T follicular helper cell (primary cell): ENCODE measurements at places on chromosomes 6 and 20.
A peak's percentile ranks its signal among the peaks of the same experiment; 100 is the strongest.

GRCh38 chr6:20292905-20293304, 80.6 kb upstream of the MBOAT1 start:
- no peak for DNase-seq

GRCh38 chr6:108627692-108628550, 67.2 kb downstream of the FOXO3 start:
- DNase-seq, result no peak

GRCh38 chr6:317060-317447, 24.8 kb downstream of the DUSP22 start:
- no peak for DNase-seq

DNA sequence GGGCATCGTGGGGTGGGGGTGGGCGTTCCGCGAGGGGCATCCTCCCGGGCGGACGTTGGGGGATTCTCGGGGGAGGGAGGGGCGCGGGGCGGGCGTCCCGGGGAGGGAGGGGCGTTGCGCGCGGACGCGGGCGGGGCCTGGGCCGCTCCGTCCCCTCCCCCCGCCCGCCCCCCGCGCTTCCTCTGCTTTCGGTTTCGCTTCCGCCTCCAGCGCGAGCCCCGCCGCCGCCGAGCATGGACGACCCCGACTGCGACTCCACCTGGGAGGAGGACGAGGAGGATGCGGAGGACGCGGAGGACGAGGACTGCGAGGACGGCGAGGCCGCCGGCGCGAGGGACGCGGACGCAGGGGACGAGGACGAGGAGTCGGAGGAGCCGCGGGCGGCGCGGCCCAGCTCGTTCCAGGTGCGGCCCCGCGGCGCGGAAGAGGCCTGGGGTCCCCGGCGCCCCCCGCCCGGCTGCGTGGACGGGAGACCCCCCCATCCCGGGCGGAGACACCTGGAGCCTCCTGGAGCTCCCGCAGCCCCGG, at the start of gene OGFR:
Gene OGFR (plus strand): TSS at position 209 of the 528 bp plus-strand sequence. CDS start 25 bp downstream, at position 234.
- DNase-seq, result peak; percentile 67

DNA sequence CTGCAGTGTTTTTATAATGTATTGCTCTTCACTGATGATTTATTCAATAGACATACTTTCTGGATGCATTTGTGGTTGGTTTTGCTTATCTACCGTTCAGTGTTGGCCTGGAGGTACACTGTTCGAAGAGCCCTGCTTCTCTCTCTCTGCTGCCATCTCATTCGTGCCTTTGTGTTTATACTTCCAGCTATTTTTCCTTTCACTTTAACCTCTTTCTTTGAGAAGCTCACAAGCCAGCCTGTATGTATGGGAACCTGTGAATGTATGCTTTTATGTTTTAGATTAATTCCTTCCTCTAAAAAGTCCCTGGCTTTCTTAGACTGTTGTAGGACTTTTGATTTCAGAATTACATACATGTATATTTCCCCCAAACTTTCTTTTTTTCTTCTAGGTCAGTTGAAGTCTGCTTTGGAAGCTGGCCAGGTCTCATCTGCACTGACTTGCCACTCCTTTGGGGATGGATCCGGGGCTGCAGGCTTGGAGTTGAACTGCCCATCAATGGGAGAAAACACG, 83.0 kb downstream of the SCAND1 start:
- DNase-seq, result no peak

GRCh38 chr20:35673884-35674283, 9.2 kb upstream of the CPNE1 start:
- no peak for DNase-seq

GRCh38 chr6:155013457-155013876, 18.4 kb downstream of the TIAM2 start:
- DNase-seq, result no peak

DNA sequence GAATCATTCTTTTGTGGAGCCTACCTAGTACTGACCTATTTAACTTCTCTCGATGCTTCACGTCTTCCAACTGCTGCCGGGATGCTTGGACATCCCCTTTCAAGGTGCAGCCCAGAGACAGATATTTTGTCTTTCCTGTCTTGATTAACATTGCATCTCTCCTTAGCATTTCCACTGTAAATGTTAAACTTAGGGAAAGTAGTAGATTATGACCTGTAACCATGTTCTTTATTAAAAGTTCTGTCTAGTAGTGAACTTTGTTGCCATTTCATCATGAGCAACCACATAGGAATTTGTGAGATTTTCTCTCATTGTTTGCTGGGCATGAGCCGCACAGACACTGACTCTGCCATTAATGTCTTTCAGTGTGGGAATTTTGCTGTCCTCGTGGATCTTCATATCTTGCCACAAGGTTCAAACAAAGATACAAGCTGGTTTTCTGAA, 117.9 kb downstream of the JAG1 start:
- no peak for DNase-seq

DNA sequence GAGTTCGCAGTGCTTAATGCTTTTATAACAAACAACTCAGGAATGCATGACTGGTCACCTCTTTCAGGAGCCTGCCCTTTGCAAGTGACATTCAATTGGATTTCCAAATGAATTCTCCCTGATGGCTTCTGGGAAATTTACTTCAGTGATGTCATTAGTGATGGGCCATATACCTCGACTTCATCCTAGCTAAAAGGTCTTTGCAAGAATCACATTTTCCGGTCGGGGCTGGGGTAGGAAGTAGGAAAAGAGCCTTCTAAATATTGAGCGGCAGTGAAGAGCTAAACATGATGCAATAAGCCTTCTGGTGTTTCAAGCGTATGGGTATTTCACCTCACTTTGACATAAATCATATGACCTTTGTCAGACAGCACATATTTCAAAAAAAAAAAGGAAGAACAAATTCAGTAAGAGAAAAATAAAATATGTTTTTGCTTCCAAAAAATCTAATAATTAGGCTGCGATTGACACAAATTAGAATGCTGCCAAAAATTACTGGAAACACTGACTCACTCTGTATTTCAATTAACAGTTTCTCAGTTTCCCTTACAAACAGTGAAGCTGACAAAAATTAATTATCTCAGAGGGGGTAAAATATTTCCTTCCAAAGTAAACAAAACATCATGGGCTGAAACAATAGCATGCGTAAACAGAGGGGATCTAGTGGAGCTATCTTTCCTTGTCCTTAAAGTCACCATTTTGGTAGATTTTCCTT, 39.8 kb downstream of the ADTRP start:
- no peak for DNase-seq

GRCh38 chr6:686497-686896, 6.4 kb downstream of the EXOC2 start:
- DNase-seq, result no peak

GRCh38 chr6:81552644-81553043, 199.8 kb downstream of the TENT5A start:
- DNase-seq, result no peak

DNA sequence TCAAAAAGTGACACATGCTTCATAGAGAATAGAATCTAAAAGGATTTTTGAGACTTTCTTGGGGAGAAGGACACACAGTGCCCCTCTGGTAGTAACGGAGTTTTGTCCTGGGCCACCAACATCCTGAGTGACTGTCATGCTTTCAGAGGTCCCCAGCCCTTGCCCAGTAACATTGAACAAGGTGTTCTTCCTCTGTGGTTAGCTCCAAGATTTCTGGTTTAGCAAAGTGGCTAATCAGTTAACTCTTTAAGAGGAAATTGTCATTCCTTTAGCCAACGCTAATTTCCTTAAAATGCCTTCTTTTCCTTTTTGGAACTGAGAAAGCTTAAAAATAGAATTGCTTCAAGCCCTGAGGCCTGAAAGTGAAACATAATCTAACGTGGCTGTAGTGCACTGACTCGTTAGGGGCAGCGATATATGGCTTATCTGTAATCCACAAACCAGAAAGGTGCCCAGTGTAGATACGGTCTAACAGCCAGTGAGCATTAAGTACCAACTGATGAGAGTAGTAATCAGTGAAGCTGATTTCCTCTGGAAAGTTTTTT, 7.8 kb downstream of the E2F3 start:
- no peak for DNase-seq

DNA sequence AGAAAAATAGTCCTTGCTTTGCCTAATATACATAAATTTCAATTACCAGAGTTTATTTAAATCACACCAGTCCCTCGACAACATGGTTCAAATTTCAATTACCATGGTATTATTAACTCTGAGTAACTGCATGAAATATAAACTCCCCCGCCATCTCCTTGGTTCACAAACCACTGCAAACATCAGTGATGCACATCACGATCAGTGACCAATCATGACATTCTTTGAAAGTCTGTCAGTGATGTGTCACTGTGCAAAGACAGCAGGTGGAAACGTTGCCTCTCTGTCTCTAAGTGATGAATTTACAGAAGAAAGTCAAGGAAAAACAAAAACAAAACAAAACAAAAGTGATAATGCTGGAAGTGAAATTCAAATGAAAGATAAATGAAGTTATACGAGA, 86.7 kb downstream of the TASP1 start:
- DNase-seq, result no peak

GRCh38 chr20:44234566-44235317, 12.4 kb upstream of the GDAP1L1 start:
- no peak for DNase-seq

GRCh38 chr6:116218172-116218633, 35.7 kb downstream of the TSPYL4 start:
- DNase-seq, result no peak

- DNase-seq, result no peak
Observed at GRCh38 chr6:170029416-170030283, 261.2 kb downstream of the DLL1 start.

DNA sequence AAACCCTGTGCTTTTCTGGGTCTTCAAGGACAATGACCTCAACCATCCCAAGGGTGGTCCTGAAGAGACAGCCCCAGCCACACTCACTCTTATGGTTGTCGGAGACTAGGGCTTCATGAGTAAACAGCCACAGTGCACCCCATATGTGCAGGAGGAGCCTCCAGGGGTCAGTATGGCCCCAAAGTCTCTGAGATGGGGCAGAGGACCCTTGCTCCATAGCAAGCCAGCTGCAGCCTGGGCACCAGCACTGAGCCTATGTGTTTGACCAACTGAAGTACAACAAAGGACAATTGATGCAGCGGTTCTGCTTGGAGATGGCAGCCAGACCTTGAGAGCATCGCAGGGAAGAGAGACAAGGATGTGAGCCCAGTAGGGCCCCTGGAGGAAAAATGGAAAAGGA, 112.2 kb downstream of the LRFN2 start:
- DNase-seq, result no peak

GRCh38 chr20:46701057-46701456, 8.4 kb upstream of the SLC2A10 start:
- no peak for DNase-seq

DNA sequence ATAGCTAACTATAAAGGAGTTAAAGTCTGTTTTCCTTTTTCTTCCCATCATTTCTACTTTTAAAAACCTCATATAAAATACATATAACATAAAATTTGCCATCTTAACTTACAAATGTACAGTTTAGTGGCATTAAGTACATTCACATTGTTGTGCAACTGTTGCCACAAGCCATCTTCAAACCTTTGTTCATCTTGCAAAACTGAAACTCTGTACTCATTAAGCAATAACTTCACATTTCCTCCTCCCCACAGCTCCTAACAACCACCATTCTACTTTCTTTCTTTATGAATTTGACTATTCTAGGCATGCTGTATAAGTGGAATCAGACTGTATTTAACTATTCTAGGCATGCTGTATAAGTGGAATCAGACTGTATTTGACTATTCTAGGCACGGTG, 4.5 kb downstream of the CCDC170 start:
- no peak for DNase-seq

- no peak for DNase-seq
Observed at GRCh38 chr6:127120023-127120786, 1.7 kb downstream of the RSPO3 start.

DNA sequence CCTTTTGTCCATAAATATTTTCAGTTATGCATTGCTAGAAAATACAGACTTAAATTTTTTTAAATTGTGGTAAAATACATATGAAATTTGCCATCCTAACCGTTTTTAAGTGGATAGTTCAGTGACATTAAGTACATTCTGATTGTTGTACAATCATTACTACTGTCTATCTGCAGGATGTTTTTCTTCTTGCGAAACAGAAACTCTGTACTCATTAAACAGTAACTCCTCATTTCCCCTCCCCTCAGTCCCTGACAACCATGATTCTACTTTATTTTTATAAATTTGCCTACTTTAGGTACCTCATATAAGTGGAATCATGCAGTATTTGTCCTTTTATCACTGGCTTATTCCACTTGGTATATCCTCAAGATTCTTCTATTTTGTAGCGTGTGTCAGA, 21.3 kb downstream of the TAF11 start:
- DNase-seq, result no peak

- no peak for DNase-seq
Observed at GRCh38 chr6:95431637-95432228, 145.6 kb upstream of the MANEA start.

DNA sequence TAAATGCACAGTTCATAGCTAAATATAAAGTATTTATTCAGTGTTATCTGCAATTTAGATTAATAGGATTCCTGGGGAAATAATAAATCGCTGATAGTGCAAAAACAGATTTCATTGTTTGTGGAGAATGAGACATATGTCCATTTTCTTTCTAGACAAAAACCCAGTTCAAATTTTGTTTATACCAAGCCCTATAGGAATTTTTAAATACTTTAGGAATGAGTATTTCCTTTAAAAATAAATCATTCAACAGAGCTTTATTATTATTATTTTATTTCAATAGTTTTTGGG, 86.5 kb downstream of the METTL24 start:
- DNase-seq, result no peak

- no peak for DNase-seq
Observed at GRCh38 chr20:16576219-16576618, 3.0 kb upstream of the KIF16B start.

DNA sequence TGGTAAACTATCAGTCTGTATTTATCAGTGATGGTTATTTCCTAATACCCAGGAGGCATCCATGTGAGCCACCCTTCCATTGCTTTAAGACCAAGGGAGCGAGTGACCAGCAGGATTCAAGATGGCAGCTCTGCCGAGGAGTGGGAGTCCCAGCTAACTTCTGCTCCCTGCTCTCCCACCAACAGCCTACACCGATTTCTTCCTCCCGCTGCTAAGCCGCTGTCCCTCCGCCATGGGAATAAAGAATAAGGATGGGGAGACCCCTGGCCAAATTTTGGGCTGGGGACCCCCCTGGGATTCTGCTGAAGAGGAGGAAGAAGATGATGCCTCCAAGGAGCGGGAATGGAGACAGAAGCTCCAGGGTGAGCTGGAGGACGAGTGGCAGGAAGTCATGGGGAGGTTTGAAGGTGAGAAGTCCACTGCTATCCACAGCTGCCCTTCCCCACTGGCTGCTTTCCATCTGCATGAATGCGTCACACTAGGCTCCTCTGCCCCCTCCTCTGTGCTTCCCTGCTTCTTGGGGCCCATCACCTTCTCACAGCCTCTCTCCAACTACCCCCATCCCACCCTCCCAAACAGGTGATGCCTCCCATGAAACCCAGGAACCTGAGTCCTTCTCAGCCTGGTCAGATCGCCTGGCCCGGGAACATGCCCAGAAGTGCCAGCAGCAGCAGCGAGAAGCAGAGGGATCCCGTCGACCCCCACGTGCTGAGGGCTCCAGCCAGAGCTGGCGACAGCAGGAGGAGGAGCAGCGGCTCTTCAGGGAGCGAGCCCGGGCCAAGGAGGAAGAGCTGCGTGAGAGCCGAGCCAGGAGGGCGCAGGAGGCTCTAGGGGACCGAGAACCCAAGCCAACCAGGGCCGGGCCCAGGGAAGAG, 10.3 kb downstream of the NFKBIL1 start:
- no peak for DNase-seq

- no peak for DNase-seq
Observed at GRCh38 chr6:81790034-81790433, 37.6 kb upstream of the TENT5A start.
